ENCODE measurements at places on chromosomes 1 and 21.
A peak's percentile ranks its signal among the peaks of the same experiment; 100 is the strongest.

- DNase-seq, result no peak
Observed at GRCh38 chr1:6024376-6024775, 21.3 kb upstream of the KCNAB2 start.

DNA sequence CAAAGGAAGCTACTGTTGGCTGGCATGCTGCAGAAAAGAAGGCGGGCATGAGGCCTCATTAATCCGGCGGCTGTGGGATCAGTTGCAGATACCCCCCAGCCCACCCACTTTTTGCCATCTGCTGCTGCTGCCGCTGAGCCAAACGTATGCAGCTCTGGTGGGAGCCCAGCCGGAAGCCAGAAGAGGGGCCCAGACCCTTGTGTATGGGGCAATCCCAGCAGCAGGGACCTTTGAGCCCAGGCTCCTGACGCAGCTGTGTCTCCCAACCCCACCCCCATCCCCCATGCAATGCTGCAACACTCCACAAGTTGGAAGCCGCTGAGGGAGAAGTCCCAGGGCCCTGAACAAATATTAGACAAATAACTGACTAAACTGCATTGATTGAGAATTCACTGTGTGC lies 106.0 kb downstream of the ELAVL4 start:
- no peak for DNase-seq

GRCh38 chr1:203239526-203240305 lies 10.2 kb upstream of the CHIT1 start:
- no peak for DNase-seq

DNA sequence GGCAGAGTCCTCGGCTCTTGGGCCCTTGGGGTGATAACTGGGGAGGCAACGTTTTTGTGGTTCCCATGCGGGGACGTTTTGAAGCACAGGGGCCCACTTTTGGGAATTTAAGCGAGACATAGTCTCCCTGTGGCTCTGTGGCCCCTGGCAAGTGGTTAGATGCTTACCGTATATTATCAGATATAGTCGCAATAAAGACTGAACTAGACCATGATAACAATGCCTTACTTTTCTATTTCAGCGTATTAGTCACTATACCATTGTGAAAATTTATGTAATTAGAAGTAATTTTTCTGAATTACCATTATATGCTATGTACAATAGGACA lies 538 bp upstream of the RCAN1 start:
- DNase-seq, result no peak

DNA sequence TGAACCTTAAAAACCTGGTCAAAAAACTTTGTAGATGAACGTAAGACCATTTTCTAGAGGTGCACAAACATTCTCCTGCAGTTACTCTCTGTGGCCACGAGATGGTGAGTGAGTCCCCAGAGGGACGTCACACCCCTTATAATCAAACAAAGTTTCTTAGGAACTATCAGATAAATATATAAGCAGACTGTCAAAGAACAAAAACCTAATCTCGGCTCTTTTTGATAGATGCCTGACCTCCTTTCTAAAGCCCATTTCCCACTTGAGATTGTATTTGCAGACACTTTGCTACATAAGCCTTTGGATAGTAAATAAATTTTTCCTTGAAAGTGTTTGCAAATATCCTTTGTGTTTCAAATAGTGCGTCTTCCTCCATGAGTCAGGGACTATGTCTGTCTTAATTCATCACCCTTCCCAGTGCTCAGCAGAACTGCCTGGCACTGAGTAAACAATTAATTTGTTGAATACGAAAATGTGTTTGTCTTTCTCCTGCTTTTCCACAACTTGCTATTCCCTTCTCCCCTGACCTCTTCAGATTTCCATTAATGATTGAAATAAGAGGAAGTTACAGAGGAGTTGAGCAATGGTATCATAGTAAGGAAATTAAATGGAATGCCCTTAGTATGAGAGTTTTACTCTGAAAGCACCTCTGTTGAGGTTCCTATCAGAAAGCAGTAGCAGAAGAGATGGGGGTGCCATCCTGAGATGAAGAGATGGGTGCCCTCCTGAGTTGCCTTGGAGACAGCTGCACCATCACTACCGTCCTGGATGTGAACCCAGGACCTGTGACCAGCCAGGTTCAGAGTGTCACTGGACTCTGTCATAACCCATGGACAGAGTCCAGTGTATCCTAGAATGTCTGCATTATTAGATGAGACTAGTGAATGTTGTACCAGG lies 57.8 kb upstream of the RAVER2 start:
- peak; percentile 27 for DNase-seq

- no peak for DNase-seq
Observed at GRCh38 chr1:91555821-91556531, 55.3 kb downstream of the CDC7 start.

DNA sequence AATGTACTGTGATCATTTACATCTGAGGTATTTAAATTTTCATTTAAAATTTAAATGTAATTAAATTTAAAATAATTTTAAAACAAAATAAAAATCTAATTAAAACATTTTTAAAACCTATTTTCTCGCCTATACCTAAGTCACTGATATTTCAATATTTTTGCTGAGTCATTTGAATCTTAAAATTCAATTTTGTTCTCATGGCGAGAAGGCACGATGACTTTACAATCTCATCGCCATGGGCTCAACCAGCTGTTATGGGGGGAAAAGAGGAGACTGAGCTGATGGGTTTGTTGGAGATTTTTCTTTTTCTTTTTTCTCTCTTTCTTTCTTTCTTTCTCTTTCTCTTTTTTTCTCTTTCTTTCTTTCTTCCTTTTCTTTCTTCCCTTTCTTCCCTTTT lies 89.3 kb downstream of the PRDM16 start:
- no peak for DNase-seq

DNA sequence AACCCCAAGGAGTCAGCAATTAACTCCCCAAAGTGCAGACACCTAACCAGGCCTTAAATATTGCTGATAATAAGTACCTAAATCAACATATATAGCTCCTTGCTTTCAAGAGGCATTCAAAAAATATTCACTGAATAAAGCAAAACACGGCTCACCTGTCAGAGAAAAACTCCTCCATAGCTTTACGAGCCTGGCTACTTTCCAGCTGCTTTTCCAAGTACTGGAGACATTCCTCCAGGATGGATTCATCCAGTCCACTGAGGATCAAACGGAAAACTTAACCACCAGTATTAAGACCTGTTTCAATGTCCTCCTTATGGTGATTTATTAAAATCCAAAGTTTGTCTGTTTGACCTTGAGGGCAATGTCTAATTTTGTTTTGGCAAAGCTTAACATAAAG lies 44.6 kb downstream of the UBR4 start:
- DNase-seq, result no peak

GRCh38 chr1:209633335-209633997 lies 18.8 kb downstream of the LAMB3 start:
- no peak for DNase-seq

- no peak for DNase-seq
Observed at GRCh38 chr1:51708911-51709760, 92.2 kb downstream of the OSBPL9 start.

DNA sequence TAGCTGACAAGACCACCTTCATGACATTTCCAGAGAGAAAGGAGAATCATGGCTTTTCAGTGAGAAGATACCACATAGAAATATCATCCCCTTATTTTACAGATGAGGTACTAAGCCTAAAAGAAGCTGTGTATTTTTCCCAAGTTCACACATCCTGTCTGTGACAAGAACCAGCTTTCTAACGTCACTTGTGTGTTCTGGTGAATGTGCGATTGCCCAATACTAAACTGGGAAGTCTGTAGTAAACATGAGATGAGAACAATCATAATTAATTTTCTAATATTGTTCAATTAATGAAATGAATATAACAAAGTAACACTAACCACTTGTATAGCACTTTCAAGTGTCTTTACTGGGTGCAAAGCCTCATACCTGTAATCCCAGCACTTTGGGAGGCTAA lies 46.0 kb downstream of the PTGER3 start:
- no peak for DNase-seq

GRCh38 chr21:36841866-36842265 lies 124.6 kb downstream of the HLCS start:
- no peak for DNase-seq

DNA sequence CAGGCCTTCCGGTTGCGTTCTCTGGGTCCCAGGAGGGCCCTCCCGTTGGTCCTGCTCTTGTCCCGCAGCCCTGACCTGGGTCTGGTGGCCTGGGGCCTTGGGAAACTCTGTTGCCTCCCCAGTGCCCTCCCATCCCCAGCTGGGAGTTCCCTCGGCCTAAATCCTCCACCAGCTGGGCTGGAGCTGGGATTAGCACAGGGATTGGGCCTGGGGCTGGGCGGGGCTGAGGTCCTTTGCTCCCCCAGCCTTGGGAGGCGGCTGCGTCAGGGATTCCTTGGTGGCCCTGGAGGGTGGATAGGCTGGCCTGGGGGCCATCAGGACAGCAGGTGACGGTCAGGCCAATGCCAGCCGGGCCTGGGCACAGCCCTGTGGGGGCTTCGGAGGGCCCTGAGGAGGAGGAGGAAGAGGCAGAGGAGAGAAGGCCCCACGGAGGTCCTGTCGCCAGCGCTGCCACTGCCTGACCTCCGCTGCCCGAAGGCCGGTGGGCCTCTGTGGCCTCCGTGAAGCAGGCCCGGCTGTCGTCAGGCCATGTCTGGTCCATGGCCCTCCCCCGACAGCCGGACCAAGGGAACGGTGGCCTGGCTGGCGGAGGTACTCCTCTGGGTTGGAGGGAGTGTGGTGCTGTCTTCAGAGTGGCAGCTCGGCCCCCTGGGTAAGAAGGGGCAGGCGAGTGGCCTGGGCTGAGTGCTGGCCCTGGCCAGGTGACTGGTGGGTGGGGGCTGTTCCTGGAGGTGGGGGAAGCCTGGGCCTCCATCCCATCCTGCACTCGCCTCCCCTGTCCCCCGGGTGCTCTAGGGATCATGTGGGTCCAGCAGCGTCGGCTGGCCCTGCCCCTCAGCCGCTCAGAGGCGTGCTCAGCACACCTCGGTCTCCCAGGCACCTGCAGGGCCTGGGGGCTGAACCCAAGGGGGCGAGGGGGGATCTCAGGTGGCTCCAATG lies at the start of gene PLCH2:
PLCH2 (plus strand) TSS at position 229 of the 939 bp plus-strand sequence; CDS start at position 529, 300 bp downstream.
- DNase-seq, result no peak

GRCh38 chr1:224867715-224868114 lies 61.8 kb upstream of the DNAH14 start:
- no peak for DNase-seq

DNA sequence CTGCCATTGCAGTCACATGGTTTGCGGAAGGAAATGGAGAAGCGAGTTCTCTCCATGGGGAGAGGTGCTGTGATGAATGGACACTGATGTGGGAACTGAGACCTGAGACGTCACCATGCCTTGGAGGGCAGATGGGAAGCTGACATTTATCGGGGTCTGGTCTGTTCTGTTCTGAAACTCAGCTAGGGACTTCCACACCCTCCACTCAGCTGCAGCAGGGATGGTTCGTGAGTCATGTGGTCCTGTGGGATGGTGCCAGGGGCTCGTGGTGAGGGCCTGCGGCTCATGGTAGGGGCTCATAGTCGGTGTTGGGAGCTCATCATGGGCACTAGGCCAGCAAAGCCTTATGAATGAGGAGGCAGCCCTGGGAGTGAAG lies 6.1 kb downstream of the GPR137B start:
- no peak for DNase-seq

GRCh38 chr1:48200166-48200900 lies 22.2 kb upstream of the SLC5A9 start:
- no peak for DNase-seq

- no peak for DNase-seq
Observed at GRCh38 chr1:7795406-7795805, 11.3 kb downstream of the PER3 start.

DNA sequence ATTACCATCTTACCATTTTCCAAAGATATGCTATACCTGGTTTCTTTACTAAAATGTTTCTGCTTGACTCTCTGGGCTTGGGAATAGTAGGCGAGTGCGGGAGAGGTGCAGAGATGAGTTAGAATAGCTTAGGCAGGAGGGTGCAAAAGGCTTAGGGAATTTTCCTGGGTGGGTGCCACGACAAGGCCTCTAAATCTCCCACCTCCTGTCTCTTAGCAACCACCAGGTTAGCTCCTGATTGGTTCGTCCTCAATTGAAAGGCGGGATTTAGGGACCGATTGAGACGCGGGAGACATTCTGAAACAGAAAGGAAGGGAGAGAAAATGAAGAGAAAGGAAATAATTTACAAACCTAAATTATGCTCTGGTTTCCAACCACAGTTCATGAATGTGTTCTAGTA lies 3.1 kb downstream of the ACKR1 start:
- DNase-seq, result no peak
